ENCODE measurements at places on chromosomes 3 and 15.

DNA sequence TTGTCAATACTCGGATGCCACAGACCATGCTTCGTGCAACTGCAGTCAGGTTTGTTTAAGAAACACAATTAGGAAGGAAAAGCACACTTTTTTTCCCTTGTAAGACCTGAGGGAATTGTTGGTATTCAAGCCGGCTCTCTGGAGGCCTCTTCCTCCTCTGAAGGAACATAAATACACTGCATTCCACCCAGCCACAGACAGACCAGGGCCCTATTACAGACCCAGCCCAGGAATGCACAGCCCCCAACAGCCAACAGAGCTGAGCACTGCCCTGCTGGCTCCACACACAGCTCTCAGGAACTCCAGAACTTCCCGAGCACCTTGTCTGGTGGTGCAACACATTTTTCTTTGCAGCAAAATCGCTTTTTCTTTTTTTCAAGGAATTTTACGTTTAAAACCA, 488.7 kb upstream of the PROK2 start:
- DNase-seq, result no peak

DNA sequence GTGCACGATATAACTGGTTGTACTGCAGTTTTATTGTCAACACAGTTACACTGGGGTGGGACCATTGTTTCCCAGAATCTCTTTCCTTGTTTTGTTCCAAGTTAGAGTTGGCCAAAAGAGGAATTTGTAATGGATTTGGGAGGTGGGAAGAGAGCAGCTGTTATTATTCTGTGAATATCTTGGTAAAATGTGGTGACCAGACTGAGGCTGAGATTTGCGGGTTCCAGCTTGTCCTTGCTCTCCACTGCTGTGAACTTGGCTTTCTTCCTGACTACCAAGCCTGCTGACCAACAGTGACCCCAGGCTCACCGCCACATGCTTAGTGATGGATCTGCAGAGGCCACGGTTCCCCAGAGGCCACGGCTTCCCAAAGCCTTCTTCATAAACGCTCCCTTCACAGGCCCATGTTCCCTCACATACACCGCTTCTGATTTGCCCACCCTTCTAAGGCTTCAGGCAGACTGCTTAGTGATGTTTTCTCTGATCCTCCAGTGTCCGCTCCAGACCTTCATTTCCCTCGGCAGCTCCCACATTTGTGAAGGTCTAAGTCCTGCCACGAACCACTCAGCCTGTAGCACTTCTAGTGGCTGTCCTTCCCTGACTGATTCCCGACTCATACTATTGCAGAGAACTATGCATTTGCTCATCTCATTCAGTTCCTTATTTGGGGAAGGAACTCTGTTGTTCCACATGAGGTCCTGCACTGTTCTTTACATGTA, 525.5 kb upstream of the RGMA start:
- peak; percentile 62 for DNase-seq

GRCh38 chr3:17076940-17077605, 192.3 kb downstream of the PLCL2 start:
- no peak for DNase-seq

DNA sequence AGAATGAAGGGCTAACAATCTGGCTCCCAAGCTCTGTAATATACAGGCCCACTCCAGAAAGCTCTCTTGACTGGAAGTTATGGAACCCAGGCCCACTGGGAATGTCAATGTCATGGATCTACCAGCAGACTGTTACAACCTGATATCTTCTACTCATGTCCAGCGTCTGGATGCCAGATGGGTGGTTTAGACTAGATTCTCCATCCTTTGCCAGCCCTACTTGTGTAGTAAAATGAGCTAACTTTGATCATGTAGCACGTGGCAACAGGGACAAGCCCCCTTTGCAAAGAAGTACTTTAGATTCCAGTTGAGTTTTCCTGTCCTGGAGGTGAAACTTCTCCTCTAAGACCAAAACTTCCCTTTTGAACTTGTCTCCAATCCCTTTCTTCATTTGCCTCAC, 55.1 kb downstream of the HEG1 start:
- no peak for DNase-seq

DNA sequence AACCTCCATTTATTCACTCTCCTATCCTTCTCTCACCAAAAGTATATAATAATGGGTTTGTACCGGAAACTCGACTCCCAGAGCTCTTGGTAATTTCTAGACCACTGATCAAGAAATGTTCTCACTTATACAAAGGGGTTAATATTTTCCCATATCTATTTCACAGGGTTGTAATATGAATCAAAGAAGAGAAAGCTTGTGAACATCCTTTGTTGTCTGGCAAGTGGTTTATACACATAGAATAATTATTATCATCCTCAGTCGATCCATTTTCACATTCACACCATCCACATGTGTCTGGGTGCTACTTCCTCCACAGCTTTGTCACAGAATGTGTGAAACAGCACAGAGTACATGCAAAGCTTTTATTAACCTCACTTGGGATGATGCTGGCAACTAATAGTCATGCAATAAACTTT, 29.9 kb upstream of the STT3B start:
- DNase-seq, result no peak

GRCh38 chr15:92553317-92553716, 102.3 kb downstream of the FAM174B start:
- no peak for DNase-seq
